ENCODE measurements at places on chromosomes 1 and 21.
A peak's percentile ranks its signal among the peaks of the same experiment; 100 is the strongest.

GRCh38 chr1:61093525-61094137, 11.3 kb downstream of the NFIA start:
- no peak for DNase-seq

- DNase-seq, result no peak
These were observed 134.7 kb upstream of the TNR start for GRCh38 chr1:175877939-175878737.

DNA sequence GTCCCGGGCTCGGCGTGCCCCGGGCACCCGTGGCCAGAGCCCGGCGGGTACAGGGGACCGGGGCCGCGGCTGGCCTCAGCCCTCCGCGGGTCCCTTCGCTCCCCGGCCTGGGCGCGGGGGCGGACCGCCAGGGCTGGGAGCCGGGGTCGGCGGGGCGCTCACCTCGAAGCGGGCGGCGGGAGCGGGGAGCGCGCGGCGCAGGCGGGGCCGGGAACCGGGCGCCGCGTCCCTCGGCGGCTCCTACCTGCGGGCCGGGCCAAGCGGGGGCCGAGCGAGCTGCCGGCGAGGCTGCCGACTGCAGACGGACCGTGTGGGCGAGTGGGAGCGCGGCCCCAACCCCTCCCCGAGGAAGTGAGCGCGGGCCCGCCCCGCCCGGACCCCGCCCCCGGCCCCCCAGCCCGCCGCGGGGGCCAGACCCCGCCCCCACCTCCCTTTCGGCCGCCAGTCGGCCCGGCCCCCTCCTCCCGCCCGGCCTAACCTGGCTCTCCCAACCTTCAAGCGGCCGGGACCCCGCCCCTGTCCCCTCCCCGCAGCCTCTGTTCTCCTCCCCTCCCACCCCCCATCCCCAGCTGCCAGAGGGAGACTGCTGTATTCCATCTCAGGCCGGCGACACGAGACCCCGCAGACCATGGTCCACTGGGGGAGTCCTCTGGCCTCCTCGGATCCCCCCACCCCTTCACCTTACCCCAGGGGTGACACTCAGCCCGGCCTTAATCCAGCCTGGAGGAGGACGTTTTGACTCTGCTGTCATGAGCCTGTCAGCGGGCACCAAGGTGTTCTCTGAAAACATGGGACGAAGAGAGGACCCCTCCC, at the start of gene FHL3:
Gene FHL3, minus strand, starts transcription at position 320 of the 813 bp plus-strand sequence. CDS start 6,102 bp downstream, outside the sequence.
- DNase-seq, result no peak

- DNase-seq, result no peak
These were observed 3.5 kb downstream of the RO60 start for GRCh38 chr1:193062698-193063463.

DNA sequence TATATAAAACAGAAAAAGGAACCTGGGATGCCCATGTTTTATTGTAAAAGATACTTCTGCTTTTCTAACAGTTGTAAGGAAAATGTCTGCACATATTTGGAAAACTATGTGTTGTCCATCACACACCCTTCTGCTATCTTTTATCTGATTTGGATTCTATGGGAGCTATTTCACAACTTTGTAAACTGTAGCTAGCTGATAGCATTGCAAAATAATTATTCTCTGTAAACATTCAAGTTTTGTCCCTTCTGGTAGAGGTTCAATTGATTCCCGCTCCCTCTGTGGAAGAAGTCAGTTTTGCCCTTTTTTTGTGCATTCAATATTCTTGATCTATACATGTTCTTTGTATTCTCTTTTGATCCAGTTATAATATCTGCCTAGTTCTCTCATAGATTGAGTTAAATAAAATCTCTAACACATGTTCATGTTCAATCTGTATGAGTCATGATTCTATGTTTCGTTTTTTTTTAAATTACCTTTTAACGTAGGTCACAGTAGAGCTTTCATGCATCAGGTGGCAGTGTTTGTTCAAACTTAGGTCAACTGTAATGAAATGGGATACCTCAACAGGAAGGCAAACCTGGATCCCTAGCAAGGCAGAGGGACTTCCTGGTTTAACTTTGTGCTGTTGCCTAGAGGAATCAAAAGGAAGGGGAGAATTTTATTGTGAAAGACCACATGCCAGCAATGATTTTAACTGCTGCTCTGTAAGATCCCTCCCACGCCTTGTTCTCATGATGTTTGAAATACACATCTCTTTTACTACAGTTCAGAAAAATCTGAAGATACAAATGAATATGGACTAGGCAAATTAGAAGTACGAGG, 26.0 kb upstream of the BCL9 start:
- DNase-seq, result peak; percentile 62

DNA sequence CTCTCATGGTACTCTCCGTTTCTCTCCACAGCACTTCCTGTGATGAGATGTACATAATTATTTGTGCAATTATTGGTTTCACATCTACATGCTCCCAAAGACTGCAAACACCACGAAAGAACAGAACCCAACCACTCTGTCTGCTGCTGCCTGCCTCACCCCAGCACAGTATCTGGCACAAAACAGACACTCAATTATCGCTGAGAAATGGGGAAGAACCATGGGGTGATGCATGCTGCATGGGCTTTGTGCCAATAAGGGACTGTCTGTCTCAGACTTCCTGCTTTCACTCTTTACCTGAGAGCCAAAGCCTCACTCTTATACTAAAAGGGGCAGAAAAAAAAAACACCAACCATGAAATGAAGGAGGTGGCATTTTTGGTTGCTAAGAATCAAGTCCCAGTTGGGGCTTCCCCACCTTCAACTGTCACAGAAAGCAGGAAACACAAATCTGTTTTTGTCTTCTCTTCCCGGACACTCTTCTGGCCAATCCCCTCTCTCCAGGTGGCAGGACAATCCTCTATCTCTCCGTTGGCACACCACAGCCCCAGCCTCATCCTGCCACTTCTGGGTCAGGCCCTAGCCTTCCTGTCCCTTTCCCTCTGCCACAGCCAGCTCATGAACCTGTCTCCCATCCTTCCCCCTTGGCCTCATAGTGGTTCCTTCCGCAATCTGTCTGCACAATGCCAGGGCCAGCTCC, 82.0 kb downstream of the TGFBR3 start:
- no peak for DNase-seq

DNA sequence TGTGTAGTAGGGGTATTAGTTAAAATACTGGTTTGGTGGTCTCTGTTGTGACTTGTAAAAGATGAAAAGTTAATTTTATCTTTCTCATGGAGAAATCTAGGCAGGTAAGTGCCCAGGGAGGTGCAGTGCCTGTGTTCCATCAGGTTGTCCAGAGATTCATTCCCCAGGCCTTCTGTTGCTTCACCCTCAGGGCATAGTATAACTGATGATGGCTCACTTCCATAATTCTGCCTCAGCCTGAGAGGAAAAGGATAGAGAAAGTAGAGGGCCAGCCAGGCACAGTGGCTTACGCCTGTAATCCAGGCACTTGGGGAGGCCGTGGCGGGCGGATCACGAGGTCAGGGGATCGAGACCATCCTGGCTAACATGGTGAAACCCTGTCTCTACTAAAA, 153.9 kb downstream of the FMN2 start:
- DNase-seq, result no peak

DNA sequence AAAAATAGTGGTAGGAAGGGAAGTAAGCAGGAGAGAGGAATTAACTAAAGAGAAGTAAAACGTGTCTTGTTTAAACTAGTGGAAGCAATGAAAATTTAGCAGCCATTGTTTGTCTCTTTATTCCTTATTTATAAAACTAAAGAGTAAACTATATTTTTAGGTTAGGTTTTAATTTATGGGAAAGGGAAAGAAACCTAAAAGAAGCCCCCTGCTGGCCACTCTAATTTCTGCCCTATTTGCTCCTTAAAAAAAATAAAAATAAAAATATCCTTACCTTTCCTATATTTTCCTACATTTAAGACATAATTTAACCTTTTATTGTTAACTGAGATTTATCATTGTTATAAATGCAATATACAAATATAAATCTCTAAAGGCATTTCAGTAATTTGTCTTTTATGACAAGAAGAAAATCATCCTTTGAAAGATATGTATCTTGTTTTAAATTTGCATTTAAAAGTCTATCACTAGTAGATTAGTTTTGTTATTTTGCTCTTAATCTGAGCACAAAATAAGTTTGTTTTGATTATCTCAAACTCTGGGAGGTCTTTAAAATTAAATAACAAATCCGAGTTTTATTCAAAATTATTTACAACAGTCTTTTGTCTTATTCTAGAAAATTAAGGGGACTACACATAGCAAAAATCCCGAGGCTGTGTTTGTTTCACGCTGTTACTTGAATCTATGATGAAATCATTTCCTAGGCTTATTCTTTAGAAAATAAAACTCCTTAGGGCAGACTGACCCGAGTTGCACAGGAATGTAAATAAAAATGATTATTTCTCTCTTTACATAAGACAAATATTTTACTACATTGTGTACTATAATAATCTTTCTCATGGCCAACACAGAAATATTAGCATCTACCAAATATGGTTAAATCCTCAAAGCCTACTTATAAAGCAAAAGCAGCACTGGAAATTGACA, 201.7 kb downstream of the NRIP1 start:
- no peak for DNase-seq

GRCh38 chr1:216640100-216640499, 83.1 kb downstream of the ESRRG start:
- no peak for DNase-seq

DNA sequence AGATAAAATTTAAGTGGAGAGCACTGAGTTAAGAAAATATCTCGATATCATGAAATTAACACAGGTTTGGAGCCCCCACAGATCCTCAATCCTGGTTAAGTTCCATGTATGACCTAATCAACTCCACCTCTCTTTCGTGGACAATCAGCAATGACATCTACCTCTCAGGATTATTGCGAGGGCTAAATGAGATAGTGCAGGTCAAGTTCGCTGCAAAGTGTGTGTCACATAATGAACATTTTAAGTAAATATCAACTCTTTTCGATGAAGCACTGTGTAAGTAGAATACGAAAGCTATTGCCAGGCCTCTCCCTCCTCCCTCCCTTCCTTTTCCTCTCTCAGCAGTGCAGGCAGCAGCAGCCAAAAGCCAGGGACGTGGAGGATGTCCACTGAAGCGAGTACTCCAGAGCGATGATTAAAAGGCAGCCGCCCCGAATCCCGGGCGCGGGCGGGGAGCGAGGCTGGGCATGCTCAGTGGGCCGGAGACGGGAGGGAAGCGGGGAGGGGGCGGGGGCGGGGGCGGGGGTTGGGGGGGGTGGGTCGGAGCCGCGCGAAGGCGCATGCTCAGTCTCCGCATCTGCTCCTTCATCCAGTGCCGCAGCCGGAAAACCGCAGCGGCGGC, at the start of gene CAMSAP2:
Gene CAMSAP2, plus strand, starts transcription at position 567 of the 622 bp plus-strand sequence. CDS start 935 bp downstream, outside the sequence.
- peak; percentile 34 for DNase-seq

- DNase-seq, result no peak
These were observed 223.9 kb downstream of the PLPP3 start for GRCh38 chr1:56355422-56355821.

- no peak for DNase-seq
These were observed 263.2 kb downstream of the KCTD3 start for GRCh38 chr1:215830226-215830810.

- no peak for DNase-seq
These were observed 116.3 kb downstream of the DAB1 start for GRCh38 chr1:57307392-57308170.

- DNase-seq, result no peak
These were observed 839.4 kb upstream of the ADGRL4 start for GRCh38 chr1:79845936-79846335.

- DNase-seq, result peak; percentile 48
These were observed 14.2 kb upstream of the TENT5B start for GRCh38 chr1:27026621-27027574.

DNA sequence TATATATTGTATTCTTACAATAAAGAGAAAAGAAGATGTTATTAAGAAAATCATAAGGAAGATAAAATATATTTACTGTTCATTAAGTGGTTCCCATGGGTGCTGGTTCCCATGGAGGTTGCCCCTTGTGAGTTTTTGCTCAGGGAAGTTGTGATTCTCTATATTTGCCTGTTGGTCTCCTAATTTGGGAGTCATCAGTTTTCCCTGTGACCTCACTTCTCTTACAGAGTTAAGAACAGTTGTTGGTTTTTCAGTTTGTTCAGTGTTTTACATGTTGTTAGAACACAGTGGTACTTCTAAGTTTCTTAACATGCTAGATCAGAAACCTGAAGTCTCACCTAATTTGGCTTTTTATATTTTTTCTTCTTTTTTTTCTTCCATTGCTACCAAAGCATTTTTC, 109.2 kb downstream of the OSBPL9 start:
- DNase-seq, result no peak

GRCh38 chr1:86527306-86527705, 19.6 kb upstream of the CLCA4 start:
- no peak for DNase-seq

- no peak for DNase-seq
These were observed 349.6 kb downstream of the LMO4 start for GRCh38 chr1:87678266-87678665.

DNA sequence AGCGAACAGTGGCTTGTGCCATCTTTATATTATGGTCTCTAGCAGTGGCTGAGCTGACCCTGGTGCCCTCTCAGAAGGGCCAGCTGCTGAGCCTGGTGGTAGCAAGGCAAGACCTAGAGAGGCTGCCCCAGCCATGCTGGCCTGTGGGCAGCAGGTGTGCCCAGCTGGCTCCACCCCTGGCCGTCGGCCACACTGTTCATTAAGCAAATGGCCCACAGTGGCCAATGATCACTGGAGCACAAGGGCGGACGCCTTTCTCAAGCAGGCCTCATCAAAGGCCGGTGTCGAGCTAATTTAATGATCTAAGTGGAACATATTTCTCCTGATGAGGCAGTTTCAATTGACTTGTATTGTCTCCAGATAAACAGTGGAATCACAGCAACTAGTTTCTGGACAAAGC, 89.4 kb downstream of the GRIK3 start:
- no peak for DNase-seq

GRCh38 chr1:15257309-15257708, 10.3 kb downstream of the FHAD1 start:
- no peak for DNase-seq

DNA sequence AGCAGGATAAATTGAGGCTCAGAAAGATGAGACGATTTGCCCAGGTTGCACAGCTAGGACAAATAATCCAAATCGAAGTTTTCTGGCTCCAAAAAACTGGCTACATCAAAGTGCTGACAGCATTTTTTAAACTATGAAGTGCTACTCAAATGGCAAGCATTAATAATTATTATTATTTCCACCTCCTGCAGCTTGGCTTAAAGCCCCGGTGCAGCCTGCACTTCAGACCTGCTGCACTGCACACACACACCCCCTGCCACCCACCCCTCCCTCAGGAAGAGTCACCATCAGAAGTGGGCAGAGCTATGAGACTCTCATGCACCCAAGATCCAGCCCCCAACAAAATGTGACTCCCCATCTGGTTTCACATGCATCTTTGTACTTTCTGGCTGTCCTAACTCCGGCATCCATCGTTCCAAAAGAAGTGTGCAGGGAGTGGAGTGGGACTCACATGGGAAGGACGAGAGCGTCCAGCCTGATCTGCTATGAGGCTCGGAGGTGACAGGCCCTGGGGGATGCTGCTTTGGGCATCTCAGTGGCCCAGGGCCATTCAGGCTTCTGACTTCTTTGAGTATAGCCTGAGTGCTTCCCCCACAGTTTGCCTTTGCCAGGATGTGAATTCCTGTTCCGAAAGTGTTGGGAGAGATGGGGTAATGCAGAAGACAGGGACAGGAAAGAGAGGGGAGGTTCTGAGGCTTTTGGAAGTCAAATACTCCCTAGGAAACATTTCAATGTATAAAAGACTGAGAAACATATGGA, 65.0 kb upstream of the FAM20B start:
- DNase-seq, result no peak
